Stimulated activated CD8-positive, alpha-beta memory T cell treated with anti-CD3 and anti-CD28 coated beads, Interleukin-4, amount 100 ng/mL, for 4 hours (primary cell): ENCODE measurements at places on chromosomes 2 and 18.

DNA sequence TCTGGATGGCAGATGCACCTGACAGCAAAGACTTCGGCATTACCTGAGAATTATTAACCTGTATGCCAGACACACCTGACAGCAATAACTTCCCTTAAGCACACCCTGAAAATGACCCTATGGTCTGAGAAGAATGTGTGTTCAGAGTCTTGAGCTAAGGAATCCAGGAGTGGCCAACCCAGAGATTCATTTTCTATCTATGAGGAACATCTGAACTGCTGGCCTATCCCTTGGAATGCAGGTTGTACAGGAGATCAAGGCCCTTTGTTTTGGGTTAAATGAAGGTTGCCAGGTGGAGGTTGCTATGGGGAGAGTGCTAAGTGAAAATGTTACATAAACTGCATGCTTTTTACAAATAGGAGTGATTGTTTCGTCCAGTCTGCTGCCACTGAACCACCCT is 200.9 kb upstream of the MEIS1 start:
- DNase-seq: no peak

- DNase-seq: no peak
Observed at GRCh38 chr2:143686585-143687164, 557.5 kb downstream of the ARHGAP15 start.

- no peak for DNase-seq
Observed at GRCh38 chr2:176763851-176764404, 448.7 kb upstream of the HNRNPA3 start.

- no peak for DNase-seq
Observed at GRCh38 chr2:160247296-160248035, 47.4 kb upstream of the ITGB6 start.

DNA sequence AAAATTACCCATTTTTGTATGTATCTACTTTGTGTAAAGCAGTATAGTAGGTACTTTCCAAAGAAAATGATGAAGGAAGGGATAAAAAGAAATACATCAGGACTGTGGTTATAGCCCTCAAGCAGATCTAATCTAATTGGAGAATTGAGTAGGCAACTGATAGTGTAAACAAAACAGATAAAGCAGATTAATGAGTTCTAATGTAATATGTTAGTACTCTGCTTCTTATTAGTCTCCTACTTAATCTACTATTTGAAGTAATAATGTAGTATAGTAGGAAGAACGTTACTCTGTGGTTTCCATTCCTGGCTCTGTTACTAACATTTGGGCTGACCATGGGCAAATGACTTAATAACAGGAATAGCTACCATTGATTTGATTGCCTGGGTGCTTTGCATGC is 250.7 kb downstream of the ARHGAP15 start:
- DNase-seq: no peak

- DNase-seq: no peak
Observed at GRCh38 chr18:8337211-8337610, 272.0 kb upstream of the RAB12 start.
